ENCODE measurements at places on chromosomes 6 and 20.
A peak's percentile ranks its signal among the peaks of the same experiment; 100 is the strongest.

DNA sequence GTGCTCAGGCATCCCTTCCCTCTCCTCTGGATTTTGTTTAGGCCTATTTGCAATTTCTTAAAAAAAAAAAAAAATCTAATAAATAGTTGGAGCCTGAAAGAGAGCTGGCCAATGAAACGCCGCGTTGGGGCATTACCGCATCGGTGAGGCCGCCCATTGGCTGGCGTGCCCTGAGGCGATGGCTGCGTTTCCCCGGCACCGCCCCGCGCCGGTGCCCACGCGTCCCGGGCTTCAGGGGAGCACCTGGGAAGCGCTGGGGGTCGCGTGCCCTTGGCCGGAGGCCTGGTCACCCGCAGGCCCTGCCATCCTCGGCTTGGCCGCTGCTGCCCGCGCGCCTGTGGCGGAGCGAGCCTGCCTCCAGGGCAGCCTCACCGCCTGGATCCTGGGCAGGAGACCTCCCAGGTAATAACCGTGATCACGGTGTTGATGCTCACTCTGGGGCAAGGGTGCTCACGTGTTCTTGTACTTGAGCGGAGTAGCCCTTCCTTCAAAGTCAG is 155.4 kb downstream of the NRN1 start:
- DNase-seq = peak; percentile 39

GRCh38 chr6:151065027-151065815 is 174.5 kb upstream of the AKAP12 start:
- DNase-seq = no peak

- DNase-seq = no peak
Measured at GRCh38 chr6:106623039-106623438, 6.3 kb downstream of the RTN4IP1 start.

DNA sequence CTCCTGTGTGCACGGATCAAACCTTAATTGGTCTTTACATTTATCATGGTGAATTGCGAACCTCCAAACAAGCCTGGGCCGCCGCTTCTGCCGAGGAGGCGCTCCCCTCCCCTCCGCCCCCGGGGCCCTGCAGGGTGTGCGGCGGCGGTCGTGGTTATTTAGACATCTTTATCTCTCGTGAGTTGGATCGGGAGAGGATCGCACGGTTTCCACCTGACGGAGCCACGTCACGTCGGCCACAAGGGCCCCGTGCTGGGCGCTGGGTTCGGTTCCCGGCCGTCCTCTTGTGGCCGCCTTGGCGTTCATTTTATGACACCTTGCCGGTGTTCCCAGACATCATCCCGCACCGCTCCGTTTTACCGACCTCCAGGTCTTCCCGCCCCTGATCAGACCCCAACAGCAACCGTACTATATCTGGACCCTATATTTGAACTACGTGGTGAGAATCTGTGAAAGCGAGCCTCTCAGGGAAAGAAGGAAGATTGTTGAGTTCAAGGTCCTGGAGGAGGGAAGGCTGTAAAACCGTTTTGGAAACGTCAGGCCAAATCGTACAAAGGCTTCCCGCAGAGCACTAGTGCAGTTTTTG is 1.3 kb upstream of the CNR1 start:
- no peak for DNase-seq

- no peak for DNase-seq
Measured at GRCh38 chr20:1287787-1288569, 21.9 kb downstream of the SNPH start.

GRCh38 chr6:154370545-154370944 is 13.9 kb upstream of the IPCEF1 start:
- no peak for DNase-seq

DNA sequence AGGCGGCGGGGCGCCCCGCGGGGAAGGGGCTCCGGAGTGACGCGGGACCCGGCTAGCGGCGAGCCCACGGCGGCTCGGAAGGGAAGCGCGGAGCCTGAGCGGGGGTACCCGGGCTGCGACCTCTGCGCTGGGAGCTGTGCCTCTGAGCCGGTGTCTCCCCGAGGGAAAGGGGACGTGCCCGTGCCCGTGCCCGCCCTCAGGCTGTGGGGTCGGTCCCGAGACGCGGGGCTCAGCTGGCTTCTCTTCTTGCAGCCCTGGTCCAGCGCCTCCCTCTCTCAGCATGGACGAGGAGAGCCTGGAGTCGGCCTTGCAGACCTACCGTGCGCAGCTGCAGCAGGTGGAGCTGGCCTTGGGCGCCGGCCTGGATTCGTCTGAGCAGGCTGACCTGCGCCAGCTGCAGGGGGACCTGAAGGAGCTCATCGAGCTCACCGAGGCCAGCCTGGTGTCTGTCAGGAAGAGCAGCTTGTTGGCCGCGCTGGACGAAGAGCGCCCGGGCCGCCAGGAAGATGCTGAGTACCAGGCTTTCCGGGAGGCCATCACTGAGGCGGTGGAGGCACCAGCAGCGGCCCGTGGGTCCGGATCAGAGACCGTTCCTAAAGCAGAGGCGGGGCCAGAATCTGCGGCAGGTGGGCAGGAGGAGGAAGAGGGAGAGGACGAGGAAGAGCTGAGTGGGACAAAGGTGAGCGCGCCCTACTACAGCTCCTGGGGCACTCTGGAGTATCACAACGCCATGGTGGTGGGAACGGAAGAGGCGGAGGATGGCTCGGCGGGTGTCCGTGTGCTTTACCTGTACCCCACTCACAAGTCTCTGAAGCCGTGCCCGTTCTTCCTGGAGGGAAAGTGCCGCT is 686 bp downstream of the ZGPAT start:
- DNase-seq = no peak

GRCh38 chr6:156396791-156397418 is 380.3 kb upstream of the ARID1B start:
- DNase-seq = no peak

GRCh38 chr20:8386991-8387390 is 254.9 kb downstream of the PLCB1 start:
- DNase-seq = no peak

GRCh38 chr6:69861986-69862385 is 4.4 kb upstream of the COL19A1 start:
- DNase-seq = no peak

DNA sequence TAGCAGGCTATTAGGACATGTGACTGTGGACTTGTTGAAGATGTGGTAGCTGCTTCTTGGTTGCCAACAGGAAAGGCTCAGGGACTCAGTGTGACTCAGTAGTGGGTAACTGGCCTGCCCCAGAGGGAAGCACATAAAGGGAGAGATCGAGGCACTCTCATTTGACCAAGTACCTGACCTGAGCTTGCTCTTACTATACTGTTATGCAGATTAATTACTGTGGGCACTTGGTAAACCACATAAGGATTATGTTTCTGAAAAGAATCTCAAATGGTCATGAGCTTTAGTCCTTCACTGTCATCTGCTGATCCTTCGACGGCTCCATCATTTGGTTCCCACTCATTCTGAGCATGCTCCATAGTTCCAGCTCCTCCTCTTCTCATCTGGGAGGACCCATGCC is 48.2 kb upstream of the RPL7L1 start:
- no peak for DNase-seq

- DNase-seq = no peak
Measured at GRCh38 chr6:40330301-40330721, 256.9 kb downstream of the LRFN2 start.

DNA sequence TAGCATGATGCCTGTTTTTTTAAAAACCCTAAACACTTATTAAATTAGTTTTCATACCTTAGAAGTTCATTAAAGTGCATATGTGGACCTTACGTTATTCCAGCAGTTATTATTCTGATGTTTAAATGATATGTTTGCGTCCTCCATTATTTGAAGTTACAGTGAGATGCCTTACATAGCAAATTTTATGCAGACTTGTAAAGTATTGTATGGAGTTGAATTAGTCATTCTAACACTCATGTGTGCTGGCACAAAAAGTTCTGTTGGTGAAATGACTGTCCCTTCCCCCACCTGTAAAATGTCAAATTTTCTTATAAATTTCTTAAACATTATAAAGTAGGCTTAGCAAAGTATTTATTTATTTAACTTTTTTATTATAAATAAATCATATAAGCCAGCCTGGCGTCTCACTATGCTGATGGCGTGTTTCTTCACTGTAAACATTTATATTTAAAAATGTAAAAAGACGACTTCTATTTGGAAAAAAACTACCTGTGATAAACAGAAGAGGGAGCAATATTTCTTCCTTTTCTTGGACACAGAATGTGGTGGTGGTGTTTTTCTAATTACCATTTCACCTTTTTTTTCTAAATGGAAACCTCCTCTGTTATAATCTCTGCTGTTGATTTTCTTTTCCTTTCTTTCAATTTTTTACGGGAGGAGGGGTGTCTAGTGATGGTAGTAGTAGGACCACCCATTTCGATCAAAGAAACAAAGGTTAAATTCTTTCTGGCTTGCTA is 155.4 kb downstream of the RFPL4B start:
- DNase-seq = no peak

- DNase-seq = no peak
Measured at GRCh38 chr6:161033667-161034066, 42.1 kb downstream of the MAP3K4 start.

GRCh38 chr20:24949756-24950127 is 673 bp downstream of the CST7 start:
- no peak for DNase-seq

- DNase-seq = no peak
Measured at GRCh38 chr20:41566896-41567527, 51.2 kb downstream of the CHD6 start.
